Epithelial cell of alveolus of lung (primary cell): ENCODE measurements at places on chromosomes 16 and 17. TPM values are rescaled to one million over a fixed set of nuclear protein-coding genes. Genes with fewer than 3 reads are reported as not detected.

Gene ANKRD13B
- total RNA-seq: 5.0 and 8.1 TPM in 2 replicates

Gene CACNG5
- total RNA-seq: not detected in 2 replicates

Gene SLC46A1
- 2.3 and 4.9 TPM in 2 replicates for total RNA-seq

Gene USP32
- 28.6 and 31.9 TPM in 2 replicates for total RNA-seq

Gene OTOP2
- total RNA-seq: not detected in 2 replicates

Gene HOXB4
- 10.3 and 12.5 TPM in 2 replicates for total RNA-seq

Gene ZNF598
- 33.7 and 41.0 TPM in 2 replicates for total RNA-seq

Gene CXCL16
- 0.24 and 1.4 TPM in 2 replicates for total RNA-seq

Gene TMIGD1
- total RNA-seq: not detected in 2 replicates

Gene SCARF1
- 2.2 and 3.4 TPM in 2 replicates for total RNA-seq

Gene TAC4
- total RNA-seq: not detected in 2 replicates

Gene TMEM219
- total RNA-seq: 169 and 182 TPM in 2 replicates

Gene ZFPM1
- 1.0 and 3.8 TPM in 2 replicates for total RNA-seq

Gene TBX2
- total RNA-seq: 38.9 and 324 TPM in 2 replicates

Gene MRM1
- total RNA-seq: 3.4 and 4.8 TPM in 2 replicates
